HepG2 (cell line): ENCODE measurements at places on chromosomes 2 and 18. TPM values are rescaled to one million over a fixed set of nuclear protein-coding genes. Genes with fewer than 3 reads are reported as not detected.
A peak's percentile ranks its signal among the peaks of the same experiment; 100 is the strongest.

DNA sequence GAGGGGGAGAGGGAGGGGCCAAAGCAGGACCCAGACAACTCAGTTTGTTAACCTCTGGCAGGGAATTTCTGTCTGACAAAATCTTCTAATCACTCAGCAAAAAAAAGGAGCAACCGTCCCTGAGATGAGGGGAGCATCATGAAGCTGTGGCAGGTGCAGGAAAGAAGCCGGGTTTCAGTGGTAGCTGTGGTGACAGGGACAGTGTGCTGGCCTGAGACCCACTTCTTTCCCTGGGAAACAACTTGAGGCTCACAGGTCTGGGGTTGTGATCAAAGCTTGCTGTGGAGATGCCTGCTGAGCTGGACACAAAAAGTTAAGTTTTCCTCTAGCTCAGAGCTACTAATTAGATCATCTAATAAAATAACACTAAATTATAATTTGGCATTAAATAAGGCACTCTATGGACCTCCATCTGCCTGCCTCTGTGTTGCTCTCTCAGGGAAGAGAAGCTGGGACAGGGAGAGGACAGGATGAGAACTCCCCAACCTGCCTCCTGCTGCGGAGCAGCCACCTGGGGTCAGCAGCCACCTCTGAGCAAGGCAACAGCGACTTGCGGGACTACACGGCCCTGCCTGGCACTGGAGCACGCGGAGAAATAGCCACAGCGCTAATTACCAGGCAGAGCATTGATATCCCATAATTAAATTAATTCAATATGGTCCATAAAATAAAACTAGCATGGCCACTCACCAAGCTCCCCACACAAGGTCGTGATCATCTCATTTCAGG lies 104.6 kb upstream of the TEX51 start:
- peaks cover 59% of the 10 kb centered on the region for H3K27me3 ChIP-seq
- no peak for DNase-seq
- H3K27ac ChIP-seq: no peak overlapping the region
- no peaks in the 10 kb centered on the region for H3K4me1 ChIP-seq
- no peaks in the 10 kb centered on the region for H3K36me3 ChIP-seq

DNA sequence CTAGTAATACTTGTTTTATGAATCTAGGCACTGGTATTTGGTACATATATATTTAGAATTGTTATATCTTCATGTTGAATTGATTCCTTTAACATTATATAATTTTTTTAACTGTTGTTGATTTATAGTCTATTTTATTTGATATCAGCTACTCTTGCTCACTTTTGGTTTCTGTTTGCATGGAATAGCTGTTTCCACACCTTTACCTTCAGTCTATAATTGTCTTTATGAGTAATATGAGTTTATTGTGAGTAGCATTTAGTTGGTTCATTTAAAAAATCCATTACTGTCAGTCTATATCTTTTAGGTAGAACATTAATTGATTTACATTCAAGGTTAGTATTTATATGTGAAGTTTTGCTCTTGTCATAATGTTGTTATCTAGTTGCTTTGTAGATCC lies 58.6 kb downstream of the SMCHD1 start:
- H3K4me3 ChIP-seq: no peak overlapping the region
- peaks cover 74% of the 10 kb centered on the region for H3K36me3 ChIP-seq
- H3K27ac ChIP-seq: no peak overlapping the region
- DNase-seq: no peak
- H3K4me1 ChIP-seq: 0 out of 2 replicates have a peak, but pooled peaks cover 13% of the 10 kb centered on the region
- no peaks in the 10 kb centered on the region; the same call in 1 of the 2 replicates for H3K27me3 ChIP-seq

- H3K4me3 ChIP-seq: no peak overlapping the region
- no peaks in the 10 kb centered on the region; the same call in 1 of the 2 replicates for H3K27me3 ChIP-seq
- no peak for DNase-seq
- H3K27ac ChIP-seq: no peak overlapping the region
- no peaks in the 10 kb centered on the region for H3K36me3 ChIP-seq
Measured at GRCh38 chr18:63317556-63317946, 2.0 kb downstream of the BCL2 start.

- H3K4me1 ChIP-seq: no peaks in the 10 kb centered on the region
- H3K27me3 ChIP-seq: peaks cover 44% of the 10 kb centered on the region
- H3K27ac ChIP-seq: no peak overlapping the region
- DNase-seq: no peak
- no peak overlapping the region for H3K4me3 ChIP-seq
- H3K36me3 ChIP-seq: no peaks in the 10 kb centered on the region
Measured at GRCh38 chr2:70772486-70773155, 4.6 kb upstream of the ADD2 start.

DNA sequence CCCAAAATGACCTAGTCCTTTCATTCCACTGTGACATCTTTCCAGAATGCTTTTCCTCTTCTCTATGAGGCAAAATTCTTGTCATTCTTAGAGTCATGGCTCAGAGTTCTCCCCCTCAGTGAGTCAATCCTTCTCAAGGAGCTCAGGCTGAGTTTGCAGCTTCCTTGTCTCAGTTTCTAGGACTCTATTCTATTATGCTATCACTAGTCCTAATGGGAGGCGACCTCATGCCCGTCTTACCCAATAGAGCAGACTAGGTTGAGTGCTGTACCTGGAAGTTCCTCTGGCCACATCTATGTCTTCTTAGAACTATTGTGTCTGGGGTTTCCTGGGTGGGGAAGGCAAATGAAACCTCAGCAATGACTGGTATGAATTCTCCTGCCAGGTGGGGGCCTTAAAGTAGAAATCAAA lies 51.5 kb downstream of the HAUS1 start:
- H3K27me3 ChIP-seq: no peaks in the 10 kb centered on the region; the same call in 2 of the 3 replicates
- no peak overlapping the region for H3K4me3 ChIP-seq
- peaks cover 14% of the 10 kb centered on the region for H3K4me1 ChIP-seq
- no peak overlapping the region for H3K27ac ChIP-seq

GRCh38 chr2:147247749-147248148 lies 597.1 kb upstream of the ACVR2A start:
- no peak overlapping the region for H3K4me3 ChIP-seq
- H3K4me1 ChIP-seq: no peaks in the 10 kb centered on the region
- H3K27ac ChIP-seq: no peak overlapping the region
- no peaks in the 10 kb centered on the region for H3K36me3 ChIP-seq
- H3K27me3 ChIP-seq: no peaks in the 10 kb centered on the region
- no peak for DNase-seq

GRCh38 chr2:154140249-154141025 lies 268.7 kb downstream of the GALNT13 start:
- H3K36me3 ChIP-seq: no peaks in the 10 kb centered on the region
- DNase-seq: no peak
- no peak overlapping the region for H3K27ac ChIP-seq

DNA sequence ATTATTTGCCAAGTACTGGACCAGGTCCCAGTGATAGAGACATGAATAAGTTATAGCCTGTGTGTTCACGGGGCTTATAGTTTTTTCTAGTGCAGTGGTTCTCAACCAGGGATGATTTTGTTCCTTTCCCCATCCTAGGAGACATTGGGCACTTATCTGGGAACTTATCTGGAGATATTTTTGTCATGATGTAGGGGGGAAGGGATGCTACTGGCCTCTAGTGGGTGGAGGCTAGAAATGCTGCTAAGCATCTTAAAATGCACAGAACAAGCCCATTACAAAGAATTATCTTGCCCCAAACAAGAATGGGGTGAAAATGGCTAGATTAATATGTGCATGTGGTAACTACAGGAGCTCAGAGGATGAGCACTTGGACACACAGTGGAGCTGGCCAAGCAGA lies 75.2 kb downstream of the KLHL29 start:
- no peak for DNase-seq
- H3K36me3 ChIP-seq: no peaks in the 10 kb centered on the region
- H3K4me3 ChIP-seq: no peak overlapping the region
- no peaks in the 10 kb centered on the region for H3K4me1 ChIP-seq

DNA sequence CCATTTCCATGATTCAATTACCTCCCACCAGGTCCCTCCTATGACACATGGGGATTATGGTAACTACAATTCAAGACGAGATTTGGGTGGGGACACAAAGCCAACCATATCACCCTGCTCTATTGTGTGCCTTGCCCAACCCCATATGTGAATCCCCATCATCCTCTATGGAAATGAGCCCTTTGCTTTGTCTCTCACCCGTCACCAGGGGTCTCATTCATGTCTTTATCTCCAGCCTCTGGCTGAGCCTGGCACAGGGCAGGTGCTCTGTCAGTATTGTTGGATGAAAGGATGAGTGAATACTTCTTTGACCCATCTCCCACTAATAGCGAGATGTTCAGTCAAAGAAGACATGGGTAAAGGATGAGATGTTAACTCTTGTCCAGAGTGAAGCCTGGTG lies 116.6 kb upstream of the LGALSL start:
- no peaks in the 10 kb centered on the region for H3K4me1 ChIP-seq
- DNase-seq: peak; percentile 24
- no peak overlapping the region for H3K27ac ChIP-seq
- no peak overlapping the region for H3K4me3 ChIP-seq

GRCh38 chr2:175251425-175252041 lies 70.0 kb upstream of the ATP5MC3 start:
- H3K4me3 ChIP-seq: no peak overlapping the region
- H3K27ac ChIP-seq: no peak overlapping the region
- H3K4me1 ChIP-seq: no peaks in the 10 kb centered on the region
- no peaks in the 10 kb centered on the region for H3K36me3 ChIP-seq
- H3K27me3 ChIP-seq: no peaks in the 10 kb centered on the region

GRCh38 chr2:2804528-2804927 lies 473.5 kb upstream of the MYT1L start:
- H3K27ac ChIP-seq: no peak overlapping the region
- no peaks in the 10 kb centered on the region for H3K36me3 ChIP-seq
- DNase-seq: no peak
- H3K4me3 ChIP-seq: no peak overlapping the region
- H3K27me3 ChIP-seq: peaks cover 29% of the 10 kb centered on the region; the same call in 2 of the 3 replicates

The IL1F10 gene
- not detected in 2 replicates for total RNA-seq

The ADCYAP1 gene
- total RNA-seq: not detected in 2 replicates

The LIPG gene
- 4.9 and 10.8 TPM in 2 replicates for total RNA-seq

The SIX3 gene
- not detected in 2 replicates for total RNA-seq
